OCI-LY7 (cell line): ENCODE measurements at places on chromosomes 1 and 21. TPM values are rescaled to one million over a fixed set of nuclear protein-coding genes. Genes with fewer than 3 reads are reported as not detected.

DNA sequence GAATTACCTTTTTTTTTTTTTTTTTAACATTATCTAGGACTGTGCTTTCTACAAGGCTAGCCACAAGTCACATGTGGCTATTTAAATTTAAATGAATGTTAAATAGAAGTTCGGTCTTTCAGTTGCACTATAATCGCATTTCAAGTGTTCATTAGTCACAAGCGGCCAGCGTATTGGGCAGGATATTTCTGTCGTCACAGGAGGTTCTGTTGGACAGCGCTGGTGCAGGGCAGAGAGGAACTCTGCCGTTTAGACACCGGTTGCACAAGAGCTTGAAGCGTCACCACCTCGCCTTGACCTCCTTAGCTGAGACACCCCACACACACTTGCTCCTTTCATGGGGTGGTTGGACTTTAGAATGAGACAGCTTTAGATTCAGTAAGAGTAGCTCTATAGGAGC lies 64.1 kb downstream of the BACE2 start:
- DNase-seq, result no peak

DNA sequence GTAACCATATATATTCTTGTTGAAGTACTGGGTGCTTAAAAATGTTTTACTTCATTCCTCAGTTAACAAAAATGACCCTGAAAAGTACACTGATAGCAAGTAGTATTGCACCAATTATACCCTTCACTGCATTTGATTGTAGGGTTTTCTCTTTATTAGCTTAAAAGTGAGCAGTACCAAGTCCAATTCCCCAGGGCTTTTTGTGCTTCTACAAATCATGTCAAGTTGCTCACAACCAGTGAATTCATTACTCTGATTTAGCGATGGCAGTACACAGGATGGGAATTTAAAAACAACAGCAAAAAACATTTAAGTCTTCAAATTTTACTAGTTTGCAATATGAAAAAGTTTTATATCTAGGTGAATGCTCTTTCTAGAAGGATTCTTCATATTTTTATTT lies 436.4 kb downstream of the PTBP2 start:
- DNase-seq, result no peak

- no peak for DNase-seq
Measured at GRCh38 chr1:153397924-153398651, 7.2 kb upstream of the S100A8 start.

DNA sequence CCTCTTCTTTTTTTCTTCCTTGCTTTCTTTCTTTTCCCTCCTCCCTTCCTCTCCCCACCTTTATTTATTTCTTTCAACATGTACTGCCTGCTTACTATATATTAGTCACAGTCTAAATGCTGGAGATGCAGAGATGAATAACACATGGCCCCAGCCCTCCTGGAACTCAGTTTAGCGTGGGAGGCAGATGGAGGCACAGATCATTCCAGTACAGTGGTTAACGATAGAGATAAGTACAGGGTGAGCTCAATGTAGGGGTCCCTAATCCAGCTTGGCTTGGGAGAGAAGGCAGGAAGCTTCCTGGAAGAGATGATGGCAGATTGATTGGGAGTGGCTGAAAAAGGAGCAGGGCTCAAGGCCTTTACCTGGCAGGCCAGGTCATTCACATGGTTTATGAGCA lies 55.6 kb upstream of the PPP2R5A start:
- DNase-seq, result no peak

DNA sequence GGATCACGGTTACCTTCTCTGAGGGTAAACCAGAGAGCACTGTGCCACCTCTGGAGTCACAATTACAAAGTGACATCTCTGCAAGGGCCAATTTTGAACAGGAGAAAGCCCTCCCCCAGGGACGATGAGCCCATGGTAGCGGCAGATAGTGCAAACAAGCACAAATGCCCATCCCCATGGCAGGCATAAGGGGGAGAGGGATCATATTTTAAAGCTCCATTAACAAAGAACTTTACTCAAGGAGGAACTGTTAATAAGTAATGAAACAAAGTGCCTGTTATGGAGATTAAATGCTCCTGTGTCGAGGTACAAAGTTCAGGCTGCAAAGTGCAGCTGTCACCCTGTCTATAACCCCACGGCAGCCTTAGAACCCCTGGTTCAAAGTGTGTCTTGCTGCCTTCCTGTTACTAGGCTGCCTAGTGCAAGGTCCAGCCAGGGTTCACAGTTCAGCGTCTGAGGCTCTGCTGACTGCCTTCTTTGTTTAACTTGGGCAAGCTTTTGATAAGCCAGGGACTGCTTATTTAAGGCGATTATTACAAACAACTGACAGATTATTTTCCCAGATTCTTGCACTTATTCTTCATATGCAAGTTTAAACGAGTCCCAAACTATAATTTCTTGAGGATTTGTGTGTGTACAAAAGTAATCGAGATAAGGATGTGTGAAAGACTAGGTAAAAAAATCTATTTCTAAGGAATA lies 75.7 kb upstream of the NRIP1 start:
- DNase-seq, result no peak

DNA sequence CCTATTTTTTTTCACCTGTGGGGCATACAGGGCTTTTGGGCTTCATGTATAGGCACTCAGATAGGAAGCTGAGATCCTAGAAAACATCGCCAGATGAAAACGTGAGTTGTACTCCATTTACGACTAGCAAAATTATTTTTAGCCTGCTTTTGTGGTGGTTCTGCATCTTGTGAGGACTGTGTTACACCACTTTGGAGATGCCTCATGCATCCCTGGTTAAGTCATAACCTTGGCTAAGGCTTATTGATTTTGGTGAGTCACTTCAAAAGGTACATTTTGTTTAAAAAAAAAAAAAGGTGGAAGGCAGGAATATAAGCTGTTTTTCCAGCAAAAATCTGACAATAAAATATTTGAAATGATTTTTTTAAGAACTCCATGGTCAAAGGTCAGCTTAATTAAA lies 101.8 kb upstream of the OLFM3 start:
- DNase-seq, result no peak

- no peak for DNase-seq
Measured at GRCh38 chr1:98055457-98055856, 134.6 kb upstream of the DPYD start.

- no peak for DNase-seq
Measured at GRCh38 chr1:77096496-77097255, 122.6 kb downstream of the PIGK start.

DNA sequence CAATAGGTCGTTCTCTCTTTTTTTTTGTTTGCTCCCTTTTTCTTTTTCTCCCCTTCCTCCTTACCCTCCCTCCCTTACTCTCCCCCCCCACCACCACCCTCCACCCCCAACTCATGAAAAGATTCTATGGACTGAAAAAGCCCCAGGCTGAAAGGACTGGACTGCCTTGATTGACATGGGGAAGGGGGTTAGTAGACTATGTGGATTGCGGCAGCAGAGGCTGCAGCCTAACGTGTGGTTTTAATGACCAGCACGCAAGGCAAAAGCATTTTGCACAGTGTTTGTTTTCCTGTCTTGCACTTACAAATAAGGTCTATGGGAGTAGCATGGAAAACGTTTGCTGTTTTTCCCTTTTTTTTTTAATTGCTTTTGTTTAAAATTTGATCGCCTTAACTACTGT lies 5.5 kb downstream of the ZBTB18 start:
- no peak for DNase-seq

DNA sequence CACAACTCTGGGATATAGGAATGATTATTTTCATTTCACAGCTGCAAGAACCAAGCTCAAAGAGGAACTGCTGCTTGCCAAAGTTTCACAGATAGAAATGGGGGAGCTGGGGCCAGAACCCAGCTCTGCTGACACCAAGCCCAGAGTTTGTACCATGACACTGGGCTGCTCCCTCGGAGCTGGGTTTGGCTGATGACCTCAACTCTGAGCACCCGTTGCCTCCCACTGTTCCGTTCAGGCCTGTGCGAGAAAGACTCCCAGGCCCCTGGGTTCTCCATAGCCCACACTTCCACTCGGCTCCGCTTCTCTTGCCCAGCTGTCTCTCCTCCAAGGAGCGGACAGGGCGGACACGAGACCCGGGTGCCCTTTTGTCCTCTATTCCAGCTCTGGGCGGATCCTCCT lies 55.2 kb downstream of the NGF start:
- DNase-seq, result peak; percentile 22

DNA sequence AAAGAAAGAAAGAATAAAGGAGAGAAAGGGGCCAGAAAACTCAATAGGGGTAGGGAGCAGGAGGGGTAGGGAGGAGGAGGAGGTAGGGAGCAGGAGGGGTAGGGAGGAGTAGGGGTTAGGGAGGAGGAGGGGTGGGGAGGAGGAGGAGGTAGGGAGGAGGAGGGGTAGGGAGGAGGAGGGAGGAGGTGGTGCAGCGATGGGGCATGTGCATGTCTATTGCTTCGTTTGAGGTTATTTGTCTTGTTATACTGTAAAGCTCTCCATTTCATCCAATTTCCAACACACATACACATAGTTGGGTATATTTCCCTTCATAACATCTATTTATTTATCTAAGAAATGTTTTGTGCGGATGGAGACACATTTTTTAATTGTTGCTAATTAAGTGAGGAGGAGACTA lies 19.7 kb downstream of the RGS1 start:
- DNase-seq, result no peak

GRCh38 chr21:46322351-46323226 lies 1.1 kb downstream of the C21orf58 start:
- peak; percentile 46 for DNase-seq

- no peak for DNase-seq
Measured at GRCh38 chr1:234971586-234972297, 156.9 kb downstream of the TOMM20 start.

DNA sequence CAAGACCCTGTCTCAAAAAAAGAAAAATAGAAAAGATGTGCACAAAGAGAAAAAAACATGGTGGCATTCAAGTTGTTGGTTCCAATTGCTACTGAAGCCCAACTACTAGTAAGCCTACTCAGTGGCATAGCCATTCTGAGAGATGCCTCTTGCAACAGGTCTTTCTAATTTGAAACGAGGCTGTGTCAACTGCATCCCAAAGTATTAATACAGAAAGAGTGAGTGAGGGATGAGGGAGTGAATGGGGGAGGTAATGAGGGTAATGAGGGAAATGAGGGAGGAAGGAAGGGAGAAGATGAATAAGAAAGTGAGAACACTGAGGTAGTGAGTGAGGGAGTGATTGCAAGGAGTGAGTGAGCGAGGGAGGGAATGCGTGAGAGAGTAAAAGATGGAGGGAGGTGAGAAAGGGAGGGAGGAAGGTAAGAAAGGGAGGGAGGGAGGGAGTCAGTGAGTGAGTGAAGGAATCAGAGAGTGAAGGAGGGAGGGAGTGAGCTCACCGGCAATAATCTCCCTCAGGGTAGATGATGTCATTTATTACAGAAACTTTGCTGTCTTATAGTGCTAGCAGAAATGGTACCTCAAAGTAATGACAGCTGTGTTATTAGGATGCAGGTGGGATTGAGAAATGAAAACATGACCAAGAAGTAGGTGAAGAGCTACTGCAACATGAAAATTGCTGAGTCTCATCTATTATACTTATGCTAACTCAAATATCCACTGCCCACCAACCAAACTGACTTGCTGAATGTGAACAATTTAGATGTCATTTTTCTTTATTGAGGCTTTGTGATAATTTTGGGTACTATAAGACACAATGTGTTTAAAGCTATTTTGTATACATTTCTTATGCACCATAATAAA lies 75.6 kb upstream of the ADAM30 start:
- DNase-seq, result no peak

DNA sequence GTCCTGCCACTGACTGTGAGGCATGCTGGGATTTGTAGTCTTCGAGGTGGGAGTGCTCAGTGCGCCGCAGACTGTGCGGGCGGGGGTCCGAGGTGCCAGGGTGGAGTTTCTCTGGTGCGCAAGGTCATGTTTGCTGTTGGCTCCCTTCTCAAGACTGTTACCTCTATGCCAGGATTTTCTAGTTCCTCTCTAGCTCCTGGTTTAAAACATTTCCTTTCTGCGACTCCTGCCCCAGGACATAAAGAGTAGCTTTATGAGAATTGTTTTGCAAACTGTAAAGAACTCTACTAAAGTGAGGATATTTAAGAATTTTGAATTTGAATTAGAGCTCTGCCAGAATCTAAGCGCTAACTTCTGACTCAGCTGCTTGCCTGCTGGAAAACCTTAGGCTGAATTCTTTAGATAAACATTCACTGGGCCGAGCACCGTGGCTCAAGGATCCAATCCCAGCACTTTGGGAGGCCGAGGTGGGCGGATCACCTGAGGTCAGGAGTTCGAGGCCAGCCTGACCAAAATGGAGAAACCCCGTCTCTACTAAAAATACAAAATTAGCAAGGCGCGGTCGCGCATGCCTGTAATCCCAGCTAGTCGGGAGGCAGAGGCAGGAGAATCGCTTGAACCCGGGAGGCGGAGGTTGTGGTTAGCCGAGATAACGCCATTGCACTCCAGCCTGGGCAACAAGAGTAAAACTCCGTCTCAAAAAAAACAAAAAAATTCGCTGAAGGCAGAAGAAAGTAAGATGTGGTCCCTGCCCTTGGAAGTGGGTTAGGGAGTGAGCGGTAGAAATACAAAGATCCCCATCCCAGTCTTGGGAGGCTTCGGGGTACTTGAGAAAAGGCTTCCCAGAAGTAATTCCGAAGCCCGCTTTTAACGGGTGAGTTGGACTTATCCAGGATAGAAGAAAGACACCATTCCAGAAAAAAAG lies 992 bp upstream of the USP48 start:
- no peak for DNase-seq

- DNase-seq, result no peak
Measured at GRCh38 chr1:11156441-11156840, 32.7 kb upstream of the ANGPTL7 start.

GRCh38 chr1:119947468-119947867 lies 51.2 kb upstream of the ADAM30 start:
- DNase-seq, result no peak

- DNase-seq, result no peak
Measured at GRCh38 chr21:38121888-38122720, 134.7 kb upstream of the KCNJ15 start.

DNA sequence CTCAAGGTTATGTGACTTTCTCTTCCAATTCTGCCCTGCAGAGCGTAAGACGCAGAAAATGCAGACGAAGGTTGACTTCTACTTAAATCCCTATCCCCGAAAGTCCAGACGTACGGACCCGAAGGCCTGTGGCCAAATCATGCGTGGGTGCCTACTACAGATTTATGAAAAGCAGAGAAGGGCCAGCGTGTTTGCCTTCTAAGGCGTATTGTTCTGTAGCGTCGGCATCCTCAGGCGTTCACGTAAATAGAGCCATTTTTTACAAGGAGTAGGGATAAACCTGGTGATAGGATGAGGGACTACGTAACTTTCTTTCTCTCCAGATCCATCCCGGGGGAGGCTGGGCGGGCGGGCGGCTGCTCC lies 222 bp upstream of the GIPC2 start:
- DNase-seq, result no peak

GRCh38 chr1:212500983-212501382 lies 68.3 kb downstream of the NENF start:
- no peak for DNase-seq

GRCh38 chr1:156751451-156751756 lies at the start of gene HDGF:
Gene HDGF, minus strand, starts transcription at chr1:156751675. Its CDS starts 246 bp downstream, at chr1:156751429.
- no peak for DNase-seq

SPRR5 gene
- total RNA-seq, result not detected in 2 replicates

PRPF38A gene
- total RNA-seq, result 82.3 and 83.4 TPM in 2 replicates

CACNA1S gene
- total RNA-seq, result not detected in 2 replicates

DNASE2B gene
- not detected in 2 replicates for total RNA-seq

TRIM62 gene
- total RNA-seq, result 8.4 and 8.8 TPM in 2 replicates

RAB3B gene
- not detected in 2 replicates for total RNA-seq

MROH7 gene
- not detected in 2 replicates for total RNA-seq

GPR153 gene
- not detected in 2 replicates for total RNA-seq

BTBD8 gene
- total RNA-seq, result 3.3 and 3.4 TPM in 2 replicates

UBL4B gene
- total RNA-seq, result not detected in 2 replicates

GBP5 gene
- total RNA-seq, result not detected in 2 replicates

ACKR1 gene
- total RNA-seq, result not detected in 2 replicates

OLIG1 gene
- total RNA-seq, result not detected in 2 replicates

PCAT6 gene
- not detected in 2 replicates for total RNA-seq

RUNX3 gene
- total RNA-seq, result 39.5 and 41.1 TPM in 2 replicates

APCS gene
- not detected in 2 replicates for total RNA-seq

ZNF672 gene
- total RNA-seq, result 50.0 and 52.7 TPM in 2 replicates

OR2L5 gene
- not detected in 2 replicates for total RNA-seq

PCNX2 gene
- total RNA-seq, result 26.9 and 30.6 TPM in 2 replicates
